ENCODE measurements at places on chromosomes 3 and 15.

GRCh38 chr3:188929137-188929536 is 242.6 kb upstream of the TPRG1 start:
- DNase-seq, result no peak

DNA sequence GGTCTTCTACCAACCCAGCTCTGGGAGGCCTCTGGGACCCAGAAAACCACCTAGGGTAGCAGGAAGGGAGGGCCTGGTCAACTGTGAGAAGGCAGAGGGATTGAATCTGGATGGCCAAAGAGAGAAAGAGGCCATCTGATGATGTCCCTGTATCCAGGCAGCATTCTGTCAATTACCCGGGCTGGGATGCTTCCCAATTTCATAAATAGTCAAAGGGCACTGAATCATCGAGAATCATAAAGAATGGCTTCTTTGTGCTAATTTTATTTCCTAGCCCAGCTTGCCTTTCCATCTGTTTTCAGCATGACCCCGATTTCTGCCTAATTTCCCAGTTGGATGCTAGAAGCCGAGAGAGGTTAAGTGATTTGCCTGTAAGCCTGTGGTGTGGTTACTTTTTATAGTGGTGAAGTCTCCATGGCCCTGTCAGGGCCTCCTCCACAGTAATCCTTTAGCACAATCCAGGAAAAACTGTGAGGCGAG is 129.2 kb downstream of the FAM43A start:
- DNase-seq, result no peak

GRCh38 chr3:189322339-189322738 is 150.6 kb downstream of the TPRG1 start:
- no peak for DNase-seq

DNA sequence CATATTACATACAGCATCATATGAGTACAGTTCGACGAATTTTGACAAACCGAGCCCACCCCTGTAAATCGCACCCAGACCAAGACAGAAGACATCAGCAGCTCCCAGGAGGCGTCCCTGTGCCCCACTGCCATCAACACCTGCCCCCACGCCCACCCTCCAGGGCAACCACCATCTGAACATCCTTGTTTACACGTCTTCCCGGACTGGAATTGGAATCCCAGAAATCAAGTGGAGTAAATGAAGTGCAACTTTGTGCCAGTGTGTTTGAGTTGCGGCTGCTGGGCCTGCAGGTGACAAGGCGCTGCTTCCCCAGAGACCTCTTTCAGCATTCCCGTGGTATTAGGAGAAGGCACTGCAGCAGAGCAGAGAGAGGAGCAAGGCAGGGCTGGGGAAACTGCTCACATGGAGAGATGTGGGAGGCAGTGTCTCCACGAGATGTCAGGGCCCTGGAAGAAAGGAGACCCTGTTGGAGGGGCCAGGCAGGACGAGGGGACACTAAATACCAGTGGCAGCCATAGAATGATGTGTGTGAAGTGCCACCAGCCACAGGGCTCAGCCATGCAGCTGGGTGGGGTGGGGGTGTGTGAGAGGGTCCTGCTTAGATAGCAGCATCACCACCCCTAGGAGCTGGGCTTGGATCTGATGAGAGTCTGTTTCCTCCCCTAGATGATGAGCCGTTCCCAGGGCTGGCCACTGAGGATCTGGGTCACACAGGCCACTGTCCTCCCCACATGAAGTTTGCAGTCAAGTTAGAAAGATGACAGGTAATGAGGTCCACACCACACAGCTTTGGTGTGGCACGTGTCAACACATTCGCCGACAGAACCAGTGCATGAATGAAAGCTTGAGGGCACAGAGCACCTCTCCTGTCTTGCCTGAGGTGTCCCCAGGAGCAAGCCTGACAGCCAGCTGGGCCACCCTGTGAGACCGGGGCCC is 33.4 kb upstream of the PCSK6 start:
- DNase-seq, result no peak

- DNase-seq, result peak; percentile 20
These were observed 322.6 kb upstream of the FRG2C start for GRCh38 chr3:75341324-75342067.

DNA sequence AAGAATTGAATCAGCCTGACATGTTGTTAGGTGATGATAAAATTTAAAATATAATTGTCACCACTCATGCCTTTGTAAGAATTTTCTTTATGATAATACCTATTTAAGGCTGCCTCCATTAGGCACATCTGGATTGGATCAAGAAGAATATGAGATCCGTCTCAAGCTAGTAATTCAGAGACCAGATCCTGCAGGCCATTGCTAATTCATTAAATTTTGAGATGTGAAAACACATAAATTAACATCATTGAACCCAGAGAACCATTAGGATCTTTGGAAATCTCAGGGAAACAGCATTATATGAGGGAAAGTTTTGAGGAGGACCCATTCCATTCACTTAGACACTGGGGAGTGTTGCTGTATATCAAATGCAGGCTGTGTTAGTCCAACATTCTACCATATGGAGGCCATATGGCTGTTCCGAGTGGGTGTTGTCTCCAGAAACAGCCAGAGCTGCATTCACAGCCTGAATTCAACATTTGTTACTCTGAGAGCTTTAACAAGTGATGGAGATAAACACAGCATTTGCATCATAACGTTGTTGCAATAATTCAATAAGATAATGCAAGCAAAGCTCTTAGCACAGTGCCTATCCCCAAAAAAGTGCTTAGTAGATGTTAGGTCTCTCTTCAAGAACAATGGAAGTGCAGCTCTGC is 67.4 kb downstream of the DTWD1 start:
- DNase-seq, result no peak

- DNase-seq, result no peak
These were observed 778.5 kb downstream of the MECOM start for GRCh38 chr3:168885028-168885427.

GRCh38 chr15:88465633-88466224 is 1.5 kb downstream of the MRPL46 start:
- no peak for DNase-seq

- DNase-seq, result no peak
These were observed 64.0 kb upstream of the CDAN1 start for GRCh38 chr15:42800731-42801474.

DNA sequence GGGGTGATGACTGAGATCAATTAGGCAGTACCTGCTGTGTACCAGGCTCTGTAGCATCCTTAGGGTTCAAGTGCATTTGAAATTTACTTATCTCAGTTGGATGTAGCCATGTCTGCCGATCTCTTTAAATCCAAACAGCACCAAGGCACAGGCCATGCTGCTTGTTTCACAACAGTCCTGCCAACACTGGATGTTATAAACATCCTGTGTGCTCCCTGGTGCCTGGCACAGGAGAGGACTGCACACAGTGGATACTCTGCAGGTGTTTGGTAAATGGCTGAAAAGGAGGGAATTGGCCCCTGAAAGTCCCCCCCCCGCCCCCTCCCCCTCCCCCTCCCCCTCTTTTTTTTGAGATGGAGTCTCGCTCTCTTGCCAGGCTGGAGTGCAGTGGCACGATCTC is 27.0 kb downstream of the CTSH start:
- DNase-seq, result no peak

DNA sequence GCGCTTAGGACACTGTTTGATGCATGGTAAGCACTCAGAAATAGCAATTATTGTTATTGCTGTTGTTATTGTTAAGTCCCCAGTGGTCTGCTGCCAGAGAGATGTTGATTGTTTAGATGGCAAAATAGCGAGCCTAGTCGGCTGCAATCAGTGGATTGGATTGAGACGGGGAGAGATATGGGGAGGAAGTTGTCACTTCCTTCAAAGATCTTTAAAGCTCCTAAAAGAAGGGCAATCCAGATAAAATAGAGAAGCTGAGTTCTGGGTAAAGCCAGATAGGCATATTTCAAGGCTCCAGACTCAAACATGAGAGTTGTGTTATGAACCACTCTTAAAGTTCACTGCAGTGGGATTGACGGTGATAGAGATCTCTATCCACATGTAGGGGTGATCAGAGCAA is 64.5 kb downstream of the RYR3 start:
- no peak for DNase-seq

DNA sequence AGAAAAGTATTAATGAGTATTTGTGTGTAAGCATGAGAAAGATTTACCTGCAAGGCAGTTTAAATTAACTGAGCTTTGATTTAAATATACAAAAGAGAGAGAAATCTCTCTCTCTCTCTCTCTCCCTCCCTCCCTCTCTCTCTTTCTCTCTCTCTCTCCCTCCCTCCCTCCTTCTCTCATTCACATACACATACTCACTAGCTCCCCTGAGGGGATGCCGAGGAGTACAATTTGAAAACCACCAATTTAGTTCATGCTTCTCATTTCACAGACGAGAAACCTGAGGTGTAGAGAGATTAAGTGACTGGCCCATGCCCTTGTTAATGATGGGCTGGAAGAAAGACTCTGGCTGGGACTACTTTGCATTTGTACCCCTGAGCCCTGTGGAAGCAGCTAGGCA is 59.4 kb downstream of the MECOM start:
- no peak for DNase-seq

DNA sequence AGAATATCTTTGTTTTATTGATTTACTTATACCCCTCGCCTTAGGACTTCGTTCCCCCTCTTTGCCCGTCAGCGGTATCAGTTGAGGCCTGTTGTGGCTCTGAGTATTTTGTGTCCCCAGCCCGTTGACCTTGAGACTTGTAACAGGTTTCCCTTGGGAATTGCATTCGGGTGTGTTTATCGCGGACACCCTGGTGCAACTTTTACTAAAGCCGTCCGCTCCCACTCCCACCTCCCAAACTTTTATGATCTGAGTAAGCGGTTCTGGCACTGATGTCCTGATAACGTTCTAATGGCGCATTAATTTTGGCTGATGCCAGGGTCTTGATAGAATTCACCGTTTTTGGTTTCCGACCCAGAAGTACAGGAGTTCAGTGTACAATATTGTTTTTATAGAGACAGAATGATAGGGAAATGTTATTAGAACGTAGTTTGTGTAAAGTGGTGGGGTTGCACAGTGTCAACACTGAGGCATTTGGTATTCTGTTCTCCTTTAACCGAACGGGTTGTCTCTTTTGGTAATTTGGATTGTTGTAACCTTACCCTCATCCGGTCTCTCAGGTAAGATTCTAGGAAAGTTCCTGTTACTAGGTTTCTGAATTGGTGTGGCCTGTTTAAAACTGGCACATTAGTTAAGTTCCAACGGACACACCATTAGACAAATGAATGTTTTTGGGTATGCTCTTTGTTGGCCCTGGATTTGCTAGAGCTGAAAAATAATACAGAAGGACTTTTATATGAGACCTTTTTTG is 47.8 kb downstream of the OIP5 start:
- DNase-seq, result peak; percentile 30

- DNase-seq, result no peak
These were observed 115.4 kb upstream of the C15orf61 start for GRCh38 chr15:67405208-67406191.

DNA sequence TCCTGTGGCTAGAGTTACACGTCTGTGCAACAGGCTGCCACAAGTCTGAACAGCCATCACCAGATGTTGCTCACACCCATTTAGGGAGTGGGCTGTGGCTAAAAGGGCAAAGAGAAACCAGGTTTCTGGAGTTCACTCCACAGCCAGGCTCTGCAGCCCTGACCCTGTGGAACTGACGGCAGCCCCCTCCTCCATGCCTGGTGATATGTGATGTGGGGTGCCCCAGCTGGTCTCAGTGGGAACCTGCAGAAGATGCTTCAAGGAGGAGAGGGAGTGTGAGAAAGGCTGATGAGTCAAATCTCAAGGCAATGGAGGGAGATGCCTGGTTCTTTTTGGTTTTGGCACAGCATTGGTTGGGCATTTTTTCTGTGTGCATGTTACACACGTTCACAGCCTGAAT is 130.6 kb downstream of the TPRA1 start:
- no peak for DNase-seq

GRCh38 chr3:42678447-42678846 is 6.9 kb upstream of the KLHL40 start:
- DNase-seq, result no peak
